ENCODE measurements at places on chromosomes 5 and 9.

DNA sequence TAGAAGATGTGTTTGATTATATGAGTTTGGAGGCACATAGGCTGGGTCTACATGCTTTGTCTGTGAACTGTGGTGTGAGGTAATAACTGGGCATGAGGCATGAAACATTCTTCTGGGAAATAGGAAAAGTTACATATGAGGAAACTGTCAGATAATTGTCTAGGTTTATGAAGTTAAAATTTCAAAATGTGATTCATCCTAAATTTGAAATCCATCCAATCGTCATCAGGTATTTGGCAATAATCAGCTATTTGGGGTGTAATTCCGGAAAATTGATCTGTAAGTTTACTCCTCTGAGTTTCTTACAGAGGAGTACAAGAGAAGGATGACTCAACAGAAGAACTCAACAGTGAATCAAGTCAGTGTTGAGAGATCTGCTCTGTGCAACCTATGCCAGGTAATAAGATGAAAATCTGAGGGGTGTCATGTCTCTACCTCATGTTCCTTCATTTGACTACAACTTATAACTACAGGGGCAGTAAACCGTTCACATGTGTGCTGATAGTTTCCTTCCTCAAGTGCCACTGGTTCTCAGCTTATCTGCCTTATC, 1171.6 kb upstream of the CDH18 start:
- no peak for DNase-seq

DNA sequence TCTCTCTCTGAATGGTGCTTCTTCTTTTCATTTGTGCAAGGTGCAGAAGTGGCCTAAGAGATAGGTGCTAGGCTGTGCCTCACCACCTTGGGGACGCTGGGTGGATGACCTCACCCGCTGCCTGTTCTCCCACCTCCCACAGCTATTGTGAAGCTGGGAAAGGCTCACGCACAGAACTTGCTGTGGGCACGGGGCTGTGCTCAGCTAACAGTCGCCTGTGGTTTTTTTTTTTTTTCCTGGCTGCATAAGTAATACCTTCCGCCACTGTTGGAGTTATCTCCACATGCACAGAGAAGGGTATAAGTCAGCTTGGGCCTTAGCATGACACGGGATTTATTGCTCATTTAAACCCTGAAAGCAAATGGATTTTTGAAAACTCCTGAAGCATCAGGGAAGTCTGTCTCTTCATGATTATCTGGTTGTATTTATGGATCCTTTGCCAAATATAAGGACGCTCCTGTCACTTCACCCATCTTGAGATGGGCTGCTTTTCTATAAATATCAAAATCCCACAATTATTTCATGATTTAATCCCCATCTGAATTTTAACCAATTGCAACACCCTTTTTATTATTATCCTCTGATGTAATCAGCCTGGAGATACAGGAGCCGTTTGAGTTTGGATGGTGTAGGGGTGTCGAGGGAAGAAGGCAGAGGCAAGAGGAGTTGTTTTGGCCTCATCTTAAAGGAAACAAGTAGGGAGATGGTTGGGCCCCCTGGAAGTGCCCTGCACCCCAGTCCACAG, 9.0 kb downstream of the DBH start:
- no peak for DNase-seq

DNA sequence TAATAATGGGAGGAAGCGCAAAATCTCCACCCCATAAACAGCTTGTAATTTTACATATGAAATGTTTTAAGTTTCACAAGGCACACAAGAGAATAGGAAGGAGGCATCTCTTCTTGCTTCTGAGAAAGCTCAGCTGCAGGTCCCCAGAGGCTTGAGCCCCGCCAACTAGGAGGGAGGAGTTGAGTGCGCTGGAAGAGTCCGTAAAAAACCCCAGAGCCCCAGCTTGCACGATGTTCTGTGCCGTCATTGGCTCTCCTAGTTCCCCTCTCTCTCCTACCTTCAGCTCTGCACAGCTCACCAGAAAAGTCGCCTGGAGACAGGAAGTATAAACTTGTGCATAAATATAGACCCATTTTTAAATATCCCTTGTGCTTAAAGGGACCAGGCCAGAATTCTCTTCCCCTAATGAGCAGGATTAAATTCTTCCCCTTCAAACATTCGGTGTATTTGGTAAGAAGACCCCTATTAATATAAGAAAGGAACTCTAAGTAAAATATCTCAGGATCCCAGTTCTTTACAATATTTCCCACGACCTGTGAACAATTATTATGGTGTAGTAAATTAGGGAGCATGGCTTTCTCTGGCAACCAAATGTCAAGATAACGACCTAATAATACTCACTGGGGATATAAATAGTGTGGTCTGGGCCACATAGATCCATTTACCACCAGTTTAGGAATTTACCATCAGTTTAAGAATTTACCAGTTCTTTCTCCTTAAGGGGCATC, 13.7 kb downstream of the GLRX start:
- DNase-seq: no peak

GRCh38 chr9:16442622-16443021, 427.8 kb downstream of the BNC2 start:
- peak; percentile 51 for DNase-seq

GRCh38 chr5:119327018-119327417, 28.8 kb upstream of the TNFAIP8 start:
- DNase-seq: no peak

DNA sequence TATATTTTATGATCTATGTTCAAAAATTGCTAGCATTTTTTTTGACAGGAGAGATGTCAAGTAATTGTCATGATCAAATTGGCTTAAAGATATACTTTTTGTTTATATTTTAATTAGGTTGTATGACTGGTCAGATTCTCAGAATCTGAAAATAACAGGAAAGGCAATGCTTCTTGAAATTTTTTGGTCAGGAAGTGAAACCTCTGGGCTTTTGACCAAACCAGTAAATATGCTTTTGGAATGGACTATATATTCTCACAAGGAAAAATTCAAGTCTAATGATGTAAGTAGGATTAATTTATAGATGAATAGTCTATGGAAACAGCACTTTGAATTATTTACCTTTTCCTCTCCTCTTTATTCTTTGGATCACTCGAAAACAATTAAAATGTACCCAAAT, 52.3 kb downstream of the SLF1 start:
- no peak for DNase-seq
